Pulmonary artery endothelial cell (primary cell): ENCODE measurements at places on chromosomes 3 and 15. TPM values are rescaled to one million over a fixed set of nuclear protein-coding genes. Genes with fewer than 3 reads are reported as not detected.
A peak's percentile ranks its signal among the peaks of the same experiment; 100 is the strongest.

DNA sequence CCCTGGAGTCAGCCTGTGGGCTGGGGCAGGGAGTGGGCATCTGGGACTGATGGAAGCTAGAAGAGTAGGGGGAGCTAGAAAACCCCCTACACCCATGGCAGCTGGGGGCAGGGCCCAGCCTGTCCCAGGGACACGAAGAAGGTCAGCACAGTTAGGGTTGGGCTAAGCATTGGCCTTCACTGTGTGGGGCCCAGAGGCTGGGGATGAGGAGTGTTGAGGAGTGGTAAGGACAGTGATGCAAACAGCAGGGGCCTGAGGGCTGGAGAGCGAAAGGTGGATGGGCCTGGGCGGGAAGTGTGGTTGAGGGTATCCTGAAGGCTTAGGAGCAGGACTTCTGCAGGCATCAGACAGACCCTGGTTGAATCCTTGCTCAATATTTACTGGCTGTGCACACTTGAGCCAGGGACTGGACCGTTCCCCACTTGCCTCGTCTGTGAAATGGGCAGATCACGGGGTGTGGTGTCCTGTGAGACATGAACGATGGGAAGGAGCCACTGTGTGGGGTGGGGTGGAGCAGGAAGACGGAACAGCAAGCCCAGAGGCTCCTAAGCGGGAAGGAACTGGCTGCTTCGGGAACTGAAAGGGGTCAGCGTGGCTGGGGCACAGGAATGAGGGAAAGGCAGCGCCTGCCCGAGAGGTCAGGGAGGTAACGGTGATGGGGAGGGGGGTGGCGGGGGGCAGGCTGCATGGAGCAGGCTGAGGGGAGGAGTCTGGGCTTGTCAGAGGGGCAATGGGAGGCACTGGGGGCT lies 7.3 kb downstream of the PRKCD start:
- no peak for DNase-seq

DNA sequence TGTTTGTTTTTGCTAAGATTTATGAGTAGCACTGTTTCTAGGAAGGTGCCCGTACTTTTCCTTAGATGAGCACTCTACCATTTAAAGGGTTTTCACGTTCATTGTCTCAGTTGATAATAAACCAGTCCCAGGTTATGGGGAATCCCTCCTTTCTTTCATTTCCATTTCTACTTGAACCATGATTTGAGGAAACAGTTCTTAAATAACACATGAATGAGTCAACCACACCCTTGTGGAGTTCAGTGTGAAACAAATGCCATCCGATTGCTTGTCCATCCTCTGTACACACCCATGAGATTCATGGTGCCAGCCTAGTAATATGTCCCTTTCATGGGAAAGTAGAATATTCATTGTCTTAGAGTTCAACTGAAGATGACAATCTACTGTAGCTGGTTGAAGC lies 23.1 kb downstream of the CMTM8 start:
- DNase-seq = no peak

GRCh38 chr15:83077491-83078230 lies 10.6 kb upstream of the BTBD1 start:
- DNase-seq = no peak

GRCh38 chr3:52721002-52721729 lies 15.3 kb downstream of the SPCS1 start:
- DNase-seq = no peak

GRCh38 chr3:10319251-10319650 lies 1.7 kb downstream of the SEC13 start:
- no peak for DNase-seq

The SERPINI2 gene
- not detected in 2 replicates for total RNA-seq

GRCh38 chr3:191882289-191882688 lies 421.3 kb downstream of the PYDC2 start:
- DNase-seq = no peak

The MME gene
- 15.1 and 16.5 TPM in 2 replicates for total RNA-seq

GRCh38 chr3:168806871-168807270 lies 711.1 kb upstream of the GOLIM4 start:
- no peak for DNase-seq

DNA sequence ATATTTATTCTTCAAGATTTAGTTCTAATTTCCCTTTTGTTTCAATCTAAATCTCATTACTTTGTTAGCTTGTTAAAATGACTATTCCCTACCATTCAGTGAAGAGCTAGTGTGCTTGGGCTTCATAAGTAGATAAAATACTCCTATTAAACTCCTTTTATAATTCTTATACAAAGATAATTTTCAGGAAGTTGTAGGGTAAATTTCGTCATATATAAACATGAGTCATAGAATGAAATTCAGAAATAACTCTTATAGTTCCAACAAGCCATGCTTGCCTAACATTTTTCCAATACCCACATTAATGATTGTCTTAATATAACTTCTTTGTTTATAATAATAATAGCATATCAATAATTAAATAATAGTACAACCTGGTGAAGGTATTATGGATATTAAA lies 407.3 kb downstream of the NAALADL2 start:
- DNase-seq = no peak

DNA sequence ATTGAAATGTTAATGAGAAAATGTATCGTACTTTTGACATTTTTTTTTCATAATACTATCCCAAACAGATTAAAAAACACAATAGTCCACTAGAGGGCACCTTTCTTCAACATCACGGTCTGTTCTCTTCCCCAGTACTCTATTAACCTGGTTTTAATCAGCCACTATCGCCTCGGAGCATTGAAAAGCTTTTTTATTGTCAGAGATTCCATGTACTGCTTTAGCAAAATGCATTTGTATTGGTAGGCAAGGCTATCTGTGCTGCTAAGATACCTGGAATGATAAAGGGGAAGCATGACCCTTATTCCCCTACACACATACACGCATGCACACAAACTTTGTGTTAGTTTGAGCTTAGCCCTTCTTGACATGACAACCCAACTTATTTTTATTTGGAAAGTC lies 160.1 kb upstream of the IL12A start:
- DNase-seq = no peak

The PLSCR2 gene
- not detected in 2 replicates for total RNA-seq

DNA sequence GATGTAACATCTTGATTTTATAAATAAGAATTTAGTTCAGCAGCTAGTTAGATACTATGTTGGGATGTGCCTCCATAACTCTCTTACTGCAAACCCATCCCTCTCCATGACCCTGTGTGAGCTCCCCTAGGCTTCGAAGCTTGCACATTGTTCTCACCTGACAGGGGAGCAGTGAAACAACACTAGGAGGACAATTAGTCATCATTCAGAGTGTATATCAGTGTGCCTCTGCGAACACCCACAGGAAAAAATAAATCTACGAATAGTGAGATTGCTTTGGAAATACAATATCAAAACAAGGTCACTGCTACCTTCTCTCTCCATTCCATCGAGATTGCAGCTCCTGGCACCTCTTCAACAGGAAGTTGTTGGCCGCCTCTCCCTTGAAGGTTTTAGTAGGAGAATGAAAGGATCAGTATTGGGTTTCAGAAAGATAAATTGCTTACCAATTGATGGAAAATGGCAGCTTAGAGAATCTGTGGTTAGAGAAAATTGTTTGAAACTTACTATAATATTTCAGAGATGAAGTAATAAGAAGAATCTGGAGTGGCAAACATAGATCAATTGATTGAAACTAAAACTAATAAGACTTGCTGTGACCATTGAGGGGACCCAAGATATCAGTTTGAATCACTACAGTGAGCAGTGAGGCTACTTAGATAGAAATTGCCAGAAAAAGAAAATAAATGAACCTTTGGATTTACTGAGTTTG lies 103.2 kb downstream of the CHL1 start:
- DNase-seq = no peak

GRCh38 chr3:133892541-133893231 lies 3.0 kb downstream of the RAB6B start:
- DNase-seq = no peak

- no peak for DNase-seq
These were observed 159.5 kb downstream of the C3orf70 start for GRCh38 chr3:184993394-184993793.

The P4HTM gene
- 25.5 and 31.1 TPM in 2 replicates for total RNA-seq

GRCh38 chr3:47909607-47910006 lies 106.6 kb downstream of the MAP4 start:
- DNase-seq = no peak

The FILIP1L gene
- total RNA-seq = 21.6 and 35.6 TPM in 2 replicates

GRCh38 chr15:71515375-71516186 lies 294.8 kb upstream of the NR2E3 start:
- DNase-seq = no peak

- DNase-seq = peak; percentile 19
These were observed 244.5 kb downstream of the CD47 start for GRCh38 chr3:107846279-107846852.

- no peak for DNase-seq
These were observed 124.3 kb upstream of the EIF1B start for GRCh38 chr3:40185029-40185695.

GRCh38 chr3:192847941-192848340 lies 69.7 kb downstream of the MB21D2 start:
- no peak for DNase-seq

The ARPP19 gene
- total RNA-seq = 165 and 170 TPM in 2 replicates

- no peak for DNase-seq
These were observed 55.8 kb downstream of the SEMA6D start for GRCh38 chr15:47773143-47773542.

DNA sequence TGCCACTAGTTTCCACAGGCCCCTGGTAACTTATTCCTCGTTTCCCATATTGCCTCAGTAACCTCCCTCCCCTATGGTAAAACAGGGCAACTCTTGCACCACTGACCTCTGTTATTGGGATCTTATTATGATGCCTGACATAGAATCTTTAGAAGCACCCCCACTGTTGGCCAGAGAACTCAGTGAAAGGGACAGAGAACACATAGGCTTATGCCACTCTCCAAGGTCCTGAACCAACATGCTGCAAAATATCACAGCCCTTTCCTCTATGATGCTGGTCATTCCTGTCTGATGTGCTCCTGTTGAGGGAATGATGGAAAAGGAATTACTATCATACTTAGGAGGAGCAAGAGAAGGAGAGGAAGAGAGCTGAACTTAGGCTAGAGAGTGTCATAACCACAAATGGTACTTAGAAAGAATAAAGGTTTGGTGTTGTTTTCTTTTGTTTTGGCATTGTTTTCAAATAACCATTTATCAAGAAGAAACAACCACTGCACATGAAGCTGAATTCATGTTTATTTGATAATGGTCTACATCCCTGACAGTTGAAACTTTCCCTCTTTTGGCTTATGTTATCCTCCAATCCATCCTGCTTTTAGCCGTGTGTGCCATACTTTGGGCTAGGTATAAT lies 330.2 kb downstream of the EPHB1 start:
- DNase-seq = no peak

The ABHD10 gene
- total RNA-seq = 38.0 and 49.4 TPM in 2 replicates

DNA sequence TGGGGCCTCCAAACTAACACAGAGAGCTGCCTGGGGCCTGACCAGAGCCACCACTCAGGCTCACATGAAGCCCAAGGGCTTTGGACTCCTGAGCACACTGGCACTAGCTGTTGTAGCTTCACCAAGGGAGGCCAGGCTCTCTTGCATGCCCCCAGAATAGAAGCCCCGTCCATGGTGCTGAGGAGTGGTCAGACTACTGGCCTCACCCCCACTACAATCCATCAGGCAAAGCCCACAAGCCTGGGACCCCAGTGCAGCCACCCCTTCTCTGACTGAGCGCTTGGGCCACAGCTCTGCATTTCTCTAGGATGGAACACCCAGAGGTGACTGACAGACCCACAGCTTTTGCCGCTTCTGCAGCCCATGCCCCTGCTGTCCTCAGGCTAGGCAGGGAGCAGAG lies 180.8 kb downstream of the PYDC2 start:
- DNase-seq = no peak

The IGF2BP2 gene
- total RNA-seq = 56.4 and 62.0 TPM in 2 replicates

- no peak for DNase-seq
These were observed 8.2 kb downstream of the ZIC4 start for GRCh38 chr3:147397875-147398812.

DNA sequence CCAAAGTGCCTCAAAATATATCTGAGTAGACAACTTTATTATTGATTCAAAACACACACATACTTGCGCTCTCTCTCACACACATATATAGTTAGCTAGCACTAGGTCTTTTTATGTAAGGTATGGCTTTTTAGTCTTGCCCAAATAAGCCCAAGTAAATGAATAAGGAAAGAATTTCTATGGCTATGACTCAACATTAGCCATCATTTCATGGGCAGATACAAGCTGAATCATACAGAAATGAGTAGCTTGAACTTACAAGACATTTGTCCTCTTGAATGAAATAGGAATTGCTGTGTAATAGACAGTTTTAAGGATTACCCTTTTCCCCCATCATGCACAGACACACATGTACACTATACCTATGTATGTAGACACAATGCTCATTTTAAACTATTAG lies 4.9 kb downstream of the CADPS start:
- no peak for DNase-seq

DNA sequence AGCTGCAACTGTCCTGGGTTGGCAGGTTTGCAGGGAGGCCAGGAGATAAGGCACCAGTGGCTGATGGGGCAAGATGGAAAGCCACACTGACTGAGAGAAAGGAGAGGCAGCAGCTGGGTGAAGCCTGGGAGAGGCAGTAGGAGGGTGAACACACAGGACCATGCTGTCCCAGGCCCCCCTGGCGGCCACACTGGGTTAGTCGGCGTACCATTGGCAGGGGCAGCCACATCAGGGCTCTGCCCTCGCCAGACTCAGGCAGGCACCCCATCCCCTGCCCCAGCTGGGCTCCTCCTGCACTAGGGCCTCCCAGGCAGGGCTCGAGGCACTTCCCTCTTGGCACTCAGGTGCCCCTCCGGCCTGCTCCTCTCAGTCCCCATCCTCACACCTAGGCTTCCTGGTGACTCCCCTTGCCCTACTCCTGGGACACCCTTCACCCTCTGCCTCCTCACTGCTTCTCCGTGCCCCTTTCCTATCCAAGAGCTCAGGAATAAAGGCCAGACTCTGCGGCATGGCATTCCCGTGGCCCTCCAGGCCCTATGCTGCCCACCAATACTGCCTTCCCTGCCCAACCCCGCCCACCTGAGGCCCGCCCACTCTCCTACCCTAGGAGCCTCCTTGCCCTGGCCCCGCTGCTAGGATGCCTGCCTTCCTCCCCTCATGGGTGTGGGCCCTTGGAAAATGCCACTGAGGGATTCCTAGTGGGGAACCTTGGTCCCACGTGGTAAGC lies 28.7 kb upstream of the DUSP7 start:
- DNase-seq = no peak

DNA sequence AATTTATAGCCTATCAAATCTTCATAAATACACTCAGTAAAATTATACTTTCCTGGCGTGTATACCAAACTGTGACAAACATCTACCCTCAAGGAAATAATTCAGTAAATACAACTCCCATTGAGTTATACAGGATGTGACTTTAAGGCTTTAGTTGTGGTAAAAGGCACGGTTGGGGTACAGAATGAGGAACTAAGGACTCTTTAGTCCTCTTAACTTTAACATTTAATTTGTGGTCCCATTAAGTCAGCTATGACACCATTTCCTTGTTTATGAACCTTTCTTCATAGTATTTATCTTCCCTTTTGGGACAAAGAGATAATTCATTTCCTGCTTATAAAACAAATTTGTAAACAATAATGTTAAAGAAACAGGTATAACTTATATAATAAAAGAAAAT lies 30.2 kb downstream of the IFT80 start:
- DNase-seq = no peak

The RASGRP1 gene
- 0.04 and 0.20 TPM in 2 replicates for total RNA-seq

- no peak for DNase-seq
These were observed 159.9 kb downstream of the APBA2 start for GRCh38 chr15:29045717-29046116.

GRCh38 chr15:39553947-39554693 lies 26.8 kb upstream of the THBS1 start:
- DNase-seq = no peak

The CELSR3 gene
- total RNA-seq = 0.18 and 0.20 TPM in 2 replicates

The XCR1 gene
- total RNA-seq = not detected in 2 replicates

The PPP1R14D gene
- total RNA-seq = not detected in 2 replicates
